ENCODE measurements at places on chromosomes 1 and 21. TPM values are rescaled to one million over a fixed set of nuclear protein-coding genes. Genes with fewer than 3 reads are reported as not detected.

DNA sequence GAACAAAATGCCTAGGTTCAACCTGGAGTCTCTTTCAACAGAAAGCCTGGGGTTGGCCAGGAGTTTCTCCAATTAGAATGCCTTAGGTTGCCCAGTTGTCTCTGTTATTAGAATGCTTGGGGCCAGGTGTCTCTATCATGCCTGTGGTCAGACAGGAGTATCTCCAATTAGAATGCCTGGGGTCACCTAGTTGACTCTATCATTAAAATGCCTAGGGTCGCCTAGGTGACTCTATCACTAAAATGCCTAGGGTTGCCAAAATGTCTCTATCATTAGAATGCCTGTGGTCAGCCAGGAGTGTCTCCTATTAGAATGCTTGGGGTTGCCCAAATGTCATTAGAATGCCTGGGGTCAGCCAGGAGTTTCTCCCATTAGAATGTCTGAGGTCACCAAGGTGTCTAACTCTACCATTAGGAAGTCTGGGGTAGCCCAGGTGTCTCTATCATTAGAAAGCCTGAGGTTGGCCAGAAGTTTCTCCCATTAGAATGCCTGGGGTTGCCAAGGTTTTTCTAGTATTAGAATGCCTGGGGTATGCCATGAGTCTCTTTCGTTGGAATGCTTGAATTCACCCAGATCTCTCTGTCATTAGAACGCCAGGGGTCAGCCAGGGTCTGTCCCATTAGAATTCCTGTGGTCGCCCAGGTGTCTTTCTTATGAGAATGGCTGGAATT lies 57.9 kb downstream of the RNF187 start:
- DNase-seq: no peak

GRCh38 chr1:103525114-103525606 lies 339 bp upstream of the RNPC3 start:
- DNase-seq: no peak

DNA sequence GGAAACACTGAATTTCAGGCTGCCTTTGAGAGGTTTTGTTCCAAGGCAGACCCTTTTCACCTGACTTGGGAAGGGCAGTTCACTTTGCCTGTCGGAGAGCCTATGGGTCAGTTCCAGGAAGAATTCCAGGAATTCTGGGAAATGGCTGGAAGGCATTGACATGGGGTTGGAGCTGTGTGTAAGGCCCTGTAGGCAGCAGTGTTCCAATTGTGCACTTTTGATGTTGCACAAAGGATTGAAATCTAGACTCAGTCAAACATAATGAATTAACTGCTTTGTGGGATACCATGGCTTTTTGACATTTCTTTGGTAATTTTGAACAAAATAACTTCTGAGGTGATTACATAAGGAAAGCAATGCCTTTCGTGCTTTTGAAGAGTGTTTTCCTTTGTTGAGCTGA lies 184.6 kb downstream of the SDCCAG8 start:
- no peak for DNase-seq

GRCh38 chr1:207428783-207429182 lies 25.3 kb upstream of the CR2 start:
- no peak for DNase-seq

DNA sequence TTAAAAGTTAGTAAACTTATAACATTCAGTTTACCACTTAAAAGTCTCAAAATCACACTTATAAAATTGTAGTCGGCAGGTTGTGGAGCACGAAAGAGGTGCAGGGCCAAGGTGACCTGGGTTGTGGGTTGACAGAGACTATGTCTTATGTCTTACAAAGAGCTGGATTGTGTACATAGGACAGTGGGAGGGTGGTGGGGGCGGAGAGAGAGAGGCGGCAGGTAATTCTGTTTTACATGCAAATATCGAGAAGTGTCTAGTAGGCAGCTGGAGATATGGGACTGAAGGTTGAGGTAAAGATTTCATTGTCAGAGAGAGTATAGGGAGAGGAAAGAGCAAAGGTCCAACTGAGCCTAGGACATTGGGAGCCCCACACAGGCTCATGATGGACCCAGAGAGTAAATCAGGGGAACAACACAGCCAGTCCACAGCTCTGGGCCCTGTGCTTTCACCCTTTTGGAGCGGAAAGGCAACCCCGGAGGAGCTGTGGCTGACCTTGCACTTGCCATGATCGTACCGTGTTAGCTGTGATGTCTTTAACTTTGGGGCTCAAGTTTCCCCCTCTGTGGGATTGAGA lies 28.1 kb upstream of the ZBTB18 start:
- no peak for DNase-seq

DNA sequence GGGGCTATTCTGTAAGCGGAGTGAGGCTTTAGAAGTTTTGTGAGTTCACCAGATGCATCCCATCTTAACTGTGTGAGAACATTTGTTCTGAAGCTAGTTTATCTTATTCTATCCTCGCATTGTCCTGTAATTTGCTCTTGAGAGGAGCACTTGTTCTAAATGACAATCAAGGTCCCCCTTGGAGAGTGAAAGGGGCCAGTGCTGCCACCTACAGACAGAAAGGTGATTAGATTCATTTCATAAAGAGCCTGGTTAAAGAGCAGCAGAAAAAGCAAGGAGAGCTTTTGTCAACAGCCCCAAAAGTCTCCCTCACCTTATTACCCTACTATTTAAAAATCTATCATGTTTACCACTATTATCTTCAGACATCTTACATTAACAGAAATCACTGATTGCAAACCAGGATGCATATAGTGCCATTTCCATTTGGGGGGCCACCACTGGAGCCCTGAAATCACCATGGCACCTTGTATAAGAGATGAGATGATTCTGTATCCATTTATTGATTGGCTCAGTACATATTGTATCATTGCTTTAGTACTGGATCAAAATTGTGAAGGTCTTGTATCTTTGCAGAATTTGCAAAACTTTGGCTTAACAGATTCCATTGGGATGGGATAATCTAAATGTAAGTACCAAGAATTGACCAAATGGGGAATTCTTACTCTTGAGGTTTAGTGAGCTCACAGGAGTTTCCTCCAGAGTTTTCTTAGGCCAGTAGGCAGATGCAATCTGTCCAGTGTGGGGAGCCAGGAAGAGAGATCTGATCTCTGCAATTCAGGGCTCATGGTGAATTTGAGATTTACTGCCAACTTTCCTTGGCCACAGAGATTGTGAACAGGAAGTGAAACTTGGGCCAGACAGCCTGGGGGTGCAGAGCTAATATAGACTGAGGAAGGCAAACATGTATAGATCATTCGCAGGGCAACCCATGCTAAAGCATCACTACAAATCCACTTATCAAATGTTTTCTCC lies 64.3 kb upstream of the TRABD2B start:
- no peak for DNase-seq

DNA sequence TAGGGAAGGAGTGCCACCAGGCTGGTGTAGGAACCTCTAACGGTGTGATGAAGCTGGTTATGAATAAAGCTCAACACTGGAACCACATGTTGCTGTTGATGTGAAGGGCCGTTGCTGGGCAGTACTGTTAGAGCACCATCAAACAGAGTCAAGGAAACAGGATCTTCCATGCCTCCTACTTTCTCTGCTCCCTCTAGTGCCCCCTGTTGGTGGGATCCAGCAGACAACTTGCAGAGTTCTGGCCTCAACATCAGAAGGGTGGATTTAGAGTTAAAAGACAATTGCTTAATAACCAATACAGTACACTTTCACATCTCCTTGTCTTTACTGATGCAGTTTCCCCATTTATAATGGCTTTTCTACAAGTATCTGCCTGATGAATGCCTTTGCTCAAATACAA lies 336.4 kb downstream of the NTNG1 start:
- no peak for DNase-seq

DNA sequence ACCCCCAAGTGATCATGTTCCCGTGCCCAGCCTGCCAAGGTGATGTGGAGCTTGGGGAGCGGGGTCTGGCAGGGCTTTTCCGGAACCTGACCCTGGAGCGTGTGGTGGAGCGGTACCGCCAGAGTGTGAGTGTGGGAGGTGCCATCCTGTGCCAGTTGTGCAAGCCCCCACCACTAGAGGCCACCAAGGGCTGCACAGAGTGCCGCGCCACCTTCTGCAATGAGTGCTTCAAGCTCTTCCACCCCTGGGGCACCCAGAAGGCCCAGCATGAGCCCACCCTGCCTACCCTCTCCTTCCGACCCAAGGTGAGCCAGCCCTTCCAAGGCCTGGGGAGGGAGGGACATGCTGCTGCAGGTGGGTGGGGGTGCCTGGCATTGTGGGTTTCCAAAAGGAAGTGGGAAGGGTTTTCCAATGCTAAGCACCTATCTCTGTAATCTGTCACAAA lies 2.3 kb downstream of the TRIM46 start:
- DNase-seq: no peak

GRCh38 chr1:198606020-198606438 lies 32.8 kb upstream of the PTPRC start:
- DNase-seq: no peak

DNA sequence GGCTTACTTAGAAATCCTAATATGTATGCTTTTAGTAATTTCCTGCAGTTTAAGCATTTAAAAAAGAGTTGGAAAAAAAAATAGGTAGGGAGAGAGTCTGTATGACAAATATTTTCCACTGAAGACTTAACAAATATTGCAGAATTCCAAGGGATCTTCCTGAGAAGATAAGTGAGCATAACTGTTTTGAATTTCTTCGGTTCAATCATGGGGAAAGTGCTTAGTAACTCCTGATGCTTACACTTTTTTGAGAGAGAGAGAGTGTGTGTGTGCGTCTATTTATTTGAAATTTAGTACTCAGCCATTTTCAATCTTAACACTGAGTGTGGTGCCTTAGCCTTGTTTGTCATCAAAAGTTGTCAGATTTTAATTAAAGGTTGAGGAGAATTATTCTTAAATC lies 18.5 kb downstream of the SON start:
- no peak for DNase-seq

- no peak for DNase-seq
Observed at GRCh38 chr1:29125237-29125641, 1.5 kb upstream of the TMEM200B start.

GRCh38 chr1:62198781-62199125 lies 4.1 kb downstream of the L1TD1 start:
- DNase-seq: no peak

DNA sequence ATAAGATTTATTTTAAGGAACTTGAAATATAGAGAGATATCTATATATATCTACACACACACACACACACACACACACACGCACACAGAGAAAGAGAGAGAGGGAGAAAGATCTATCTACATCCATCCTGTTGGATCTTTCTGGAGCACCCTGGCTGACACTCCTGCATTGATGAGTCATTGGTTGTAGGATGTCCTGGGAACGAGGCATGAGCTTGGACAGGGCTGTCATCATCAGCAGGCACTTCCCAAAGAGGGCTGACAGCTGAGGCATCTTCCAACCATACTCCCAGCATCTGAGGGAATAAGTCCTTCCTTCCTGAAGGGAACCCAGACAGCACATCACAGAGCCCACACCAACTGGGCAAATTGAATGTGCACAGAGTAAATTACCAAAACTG lies 99.1 kb upstream of the ERG start:
- DNase-seq: no peak

- no peak for DNase-seq
Observed at GRCh38 chr21:32735524-32735923, 7.7 kb upstream of the SYNJ1 start.

- no peak for DNase-seq
Observed at GRCh38 chr1:175569117-175569743, 174.2 kb downstream of the TNR start.

DNA sequence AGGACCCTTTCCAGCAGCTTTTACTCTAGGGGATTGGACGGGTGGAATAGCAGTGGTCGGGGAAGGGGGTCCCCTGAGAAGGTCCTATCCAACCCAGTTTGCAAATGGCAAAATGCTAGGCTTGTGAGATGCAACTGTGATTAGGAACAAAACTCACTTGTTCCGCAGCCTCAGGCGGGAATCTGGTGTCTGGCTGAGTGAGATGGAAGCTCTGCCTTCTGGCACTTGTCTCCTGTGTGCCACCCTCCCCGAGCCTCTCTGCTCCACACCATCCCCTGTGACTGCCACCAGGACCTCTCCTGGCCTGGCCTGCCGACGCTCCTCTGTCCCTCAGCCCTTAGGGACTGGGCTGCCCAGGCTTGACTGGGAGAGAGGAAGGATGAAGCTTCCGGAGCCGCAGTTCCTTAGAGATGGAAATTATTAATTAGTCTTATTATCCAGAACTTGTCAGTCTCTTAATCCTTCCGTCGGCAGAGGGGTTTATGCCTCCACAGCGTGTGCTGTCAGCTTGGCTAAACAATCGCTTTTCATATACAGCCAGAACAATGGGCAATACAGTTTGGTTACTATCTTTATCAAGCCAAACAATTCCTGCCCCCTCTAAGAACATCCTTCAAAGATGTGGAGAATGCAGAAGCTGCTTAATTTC lies 292.8 kb upstream of the VAMP3 start:
- DNase-seq: no peak

DNA sequence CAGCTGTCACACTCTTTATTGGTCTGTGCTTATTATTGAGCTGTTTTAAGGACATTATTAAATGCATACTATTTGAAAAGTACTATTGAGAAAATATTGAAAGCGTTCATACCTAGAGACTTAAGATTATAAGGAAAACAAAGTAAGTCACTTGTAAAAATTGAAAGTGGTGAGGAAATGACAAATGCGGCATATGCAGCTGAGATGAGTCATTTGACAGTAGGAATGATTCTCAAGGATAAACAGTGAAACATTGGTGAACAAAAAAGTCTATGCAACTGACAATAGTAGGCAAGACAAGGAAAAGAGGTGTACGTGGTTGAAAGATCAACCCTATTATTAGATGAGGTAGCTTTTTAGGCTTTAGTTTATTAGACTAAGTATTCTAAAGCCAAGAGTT lies 82.6 kb upstream of the MAP10 start:
- no peak for DNase-seq

- DNase-seq: no peak
Observed at GRCh38 chr1:90273241-90273774, 278.4 kb downstream of the ZNF326 start.

GRCh38 chr1:25813071-25813733 lies 6.6 kb upstream of the MTFR1L start:
- no peak for DNase-seq

DNA sequence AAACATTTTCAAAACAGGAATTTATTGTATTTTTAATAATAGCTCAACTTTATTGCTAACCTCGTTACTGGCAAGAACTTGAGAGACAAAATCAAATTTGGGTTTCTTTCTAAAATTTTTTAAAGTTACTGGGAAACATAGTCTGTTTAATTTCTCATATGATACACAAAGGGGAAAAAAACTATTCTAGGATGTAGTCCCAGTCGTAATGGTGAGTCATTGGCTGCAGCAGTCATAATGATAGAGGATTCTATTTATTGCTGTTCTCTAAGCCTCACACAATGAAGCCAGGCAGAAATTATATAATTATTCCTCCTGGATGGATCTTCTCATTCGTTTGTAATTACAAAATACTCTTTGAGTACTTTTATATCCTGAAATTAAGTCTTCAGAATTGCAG lies 326.5 kb upstream of the SGIP1 start:
- no peak for DNase-seq

Gene ACTN2
- 0.21 TPM for total RNA-seq

Gene AVPR1B
- total RNA-seq: 0.87 TPM

Gene CELA2B
- not detected for total RNA-seq

Gene PM20D1
- total RNA-seq: not detected

Gene SAMD13
- total RNA-seq: 6.0 TPM

Gene ADCY10
- 0.39 TPM for total RNA-seq

Gene HSD3B2
- 6.1 TPM for total RNA-seq

Gene RAB29
- 13.6 TPM for total RNA-seq

Gene EPHA10
- total RNA-seq: 0.97 TPM

Gene HMCN1
- 13.2 TPM for total RNA-seq

Gene MFSD2A
- total RNA-seq: 6.1 TPM

Gene SLC6A9
- 21.0 TPM for total RNA-seq

Gene MPC2
- 60.2 TPM for total RNA-seq

Gene TNFSF4
- total RNA-seq: 0.58 TPM

All from type B pancreatic cell (in vitro differentiated cells).